ENCODE measurements at places on chromosomes 4 and X. TPM values are rescaled to one million over a fixed set of nuclear protein-coding genes. Genes with fewer than 3 reads are reported as not detected.
A peak's percentile ranks its signal among the peaks of the same experiment; 100 is the strongest.

DNA sequence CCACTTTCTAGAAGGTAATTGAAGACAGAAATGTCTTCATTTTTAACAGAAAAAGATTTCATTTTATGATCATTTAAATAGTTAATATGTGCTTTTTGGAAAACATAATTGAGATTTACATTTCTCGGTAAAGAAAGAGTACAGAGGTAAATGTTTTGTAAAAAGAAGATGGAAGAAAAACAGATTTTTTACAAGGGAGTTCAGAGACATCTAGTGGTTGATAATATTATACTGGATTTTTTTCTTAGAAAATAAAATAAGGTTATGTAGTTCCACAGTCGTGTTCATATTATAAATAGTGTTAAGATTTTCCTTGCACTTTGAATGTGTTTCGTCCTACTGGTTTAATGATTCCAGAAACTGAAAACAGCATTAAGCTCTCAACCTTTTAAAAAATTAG, 60.6 kb downstream of the SMARCA1 start:
- H3K4me3 ChIP-seq: no peak overlapping the region
- H3K36me3 ChIP-seq: no peaks in the 10 kb centered on the region
- no peak for DNase-seq
- no peaks in the 10 kb centered on the region for H3K27me3 ChIP-seq
- no peak overlapping the region for H3K27ac ChIP-seq

- H3K4me1 ChIP-seq: peaks cover 16% of the 10 kb centered on the region
- peak overlapping the region; percentile 73 for H3K4me3 ChIP-seq
- H3K27me3 ChIP-seq: no peaks in the 10 kb centered on the region
- DNase-seq: peak; percentile 56
These were observed 78.8 kb downstream of the RLIM start for GRCh38 chrX:74535408-74536151.

DNA sequence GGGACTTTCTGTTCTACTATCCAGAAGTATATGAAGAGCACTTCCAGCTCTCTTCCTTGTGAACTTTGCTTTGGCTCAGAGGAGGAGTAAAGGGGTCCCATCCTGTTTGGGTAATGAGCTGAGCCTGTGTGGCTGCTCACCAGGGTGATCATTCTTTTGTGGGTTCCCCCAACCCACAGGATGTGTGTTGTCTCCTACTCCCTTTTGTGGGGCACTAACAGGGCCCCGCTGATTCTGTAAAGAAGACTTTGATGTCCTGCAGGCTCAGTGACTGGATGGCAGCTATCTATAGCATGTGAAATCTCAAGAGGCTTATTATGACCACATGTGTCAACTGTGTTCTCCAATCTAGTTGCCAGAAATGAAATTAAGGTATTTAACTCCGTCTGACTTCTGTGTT, 40.8 kb downstream of the ZNF518B start:
- DNase-seq: peak; percentile 17
- no peaks in the 10 kb centered on the region for H3K36me3 ChIP-seq
- H3K4me3 ChIP-seq: no peak overlapping the region
- no peak overlapping the region for H3K27ac ChIP-seq
- H3K4me1 ChIP-seq: peaks cover 8% of the 10 kb centered on the region
- no peaks in the 10 kb centered on the region for H3K27me3 ChIP-seq

DNA sequence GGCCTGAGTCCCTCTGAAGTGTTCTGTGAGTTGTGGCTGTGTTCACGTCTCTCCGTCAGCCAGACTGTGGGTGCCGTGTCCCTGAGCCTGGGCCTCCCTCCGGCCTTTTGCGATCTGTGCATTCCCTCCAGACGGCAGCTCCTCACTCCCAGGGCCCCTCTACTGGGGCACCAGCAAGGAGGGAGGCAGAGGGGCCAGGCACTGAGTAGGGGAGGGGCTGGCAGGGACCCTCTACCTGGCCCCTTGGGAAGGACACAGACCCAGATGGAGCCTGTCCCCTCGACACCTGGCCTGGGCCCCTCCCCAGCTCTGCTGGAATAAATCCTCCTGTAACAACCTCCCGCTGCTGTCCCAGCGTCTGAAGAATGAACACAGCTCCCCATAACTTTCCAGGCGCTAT, 110.0 kb upstream of the NKX1-1 start:
- no peaks in the 10 kb centered on the region for H3K36me3 ChIP-seq
- H3K27me3 ChIP-seq: peaks cover 2% of the 10 kb centered on the region
- H3K4me3 ChIP-seq: no peak overlapping the region
- H3K27ac ChIP-seq: no peak overlapping the region

MMGT1 gene
- 17.1 TPM for total RNA-seq

NAP1L3 gene
- total RNA-seq: 5.4 TPM

All from activated naive CD4-positive, alpha-beta T cell treated with anti-CD3 and anti-CD28 coated beads for 36 hours (primary cell).